ENCODE measurements at places on chromosomes 2 and 18. TPM values are rescaled to one million over a fixed set of nuclear protein-coding genes. Genes with fewer than 3 reads are reported as not detected.

SLC23A3 gene
- 1.5 TPM for total RNA-seq

WNT10A gene
- not detected for total RNA-seq

ABCB11 gene
- 0.07 TPM for total RNA-seq

G6PC2 gene
- total RNA-seq: not detected

KLHL41 gene
- 0.73 TPM for total RNA-seq

FANCL gene
- total RNA-seq: 43.4 TPM

GAD1 gene
- 0.39 TPM for total RNA-seq

CYP26B1 gene
- 16.4 TPM for total RNA-seq

TANC1 gene
- 13.2 TPM for total RNA-seq

SCN7A gene
- total RNA-seq: 0.39 TPM

CXCR1 gene
- total RNA-seq: not detected

All from neural crest cell (in vitro differentiated cells).